ENCODE measurements at places on chromosomes 6 and 20.

DNA sequence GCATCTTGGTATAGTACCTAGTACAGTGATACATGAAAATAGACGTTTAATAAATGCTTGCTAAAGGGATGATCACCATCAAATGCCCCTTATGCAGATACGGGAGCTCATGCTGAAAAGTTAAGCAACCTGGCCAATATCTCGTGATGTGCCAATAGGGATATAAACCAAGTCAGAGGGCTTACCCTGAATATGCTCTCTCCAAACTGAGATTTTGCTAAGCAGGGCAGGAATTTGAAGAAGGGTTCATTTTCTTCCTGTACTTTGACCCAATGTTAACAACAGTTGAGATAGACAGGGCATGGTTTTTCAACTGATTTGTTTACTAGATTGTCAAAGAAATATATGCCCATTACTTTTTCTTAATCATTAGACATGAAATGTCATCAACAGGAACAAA lies 219.3 kb upstream of the PREP start:
- DNase-seq = no peak

DNA sequence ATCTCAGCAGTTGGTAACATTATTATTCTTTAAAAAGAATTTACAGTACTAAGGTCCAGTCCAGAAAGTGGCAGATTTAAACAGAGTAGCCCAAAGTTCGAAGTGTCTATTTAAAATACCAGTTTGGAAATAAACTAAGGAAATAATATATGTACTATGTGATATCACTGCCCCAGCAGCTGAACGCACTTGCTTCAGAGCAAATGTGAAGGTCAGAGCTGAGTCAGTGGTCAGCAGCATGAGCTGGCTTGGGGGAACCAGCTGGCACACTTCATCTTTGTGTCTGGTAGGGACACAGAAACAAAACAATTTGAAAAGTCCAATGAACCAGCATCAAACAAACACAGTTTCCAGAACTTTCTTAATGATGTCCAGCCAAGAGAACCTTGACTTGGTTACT lies 15.4 kb downstream of the TMEM14B start:
- no peak for DNase-seq

DNA sequence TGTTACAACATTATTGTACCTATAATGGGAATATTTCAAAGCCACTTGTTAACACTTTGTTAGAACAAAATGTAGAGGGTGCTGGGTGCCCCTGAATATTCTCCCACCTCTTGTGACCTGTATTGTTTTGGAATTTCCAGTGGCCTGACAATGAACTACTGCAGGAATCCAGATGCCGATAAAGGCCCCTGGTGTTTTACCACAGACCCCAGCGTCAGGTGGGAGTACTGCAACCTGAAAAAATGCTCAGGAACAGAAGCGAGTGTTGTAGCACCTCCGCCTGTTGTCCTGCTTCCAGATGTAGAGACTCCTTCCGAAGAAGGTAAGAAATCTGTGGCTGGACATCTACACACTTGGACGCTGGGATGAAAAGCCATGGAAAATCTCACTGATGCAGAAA lies 28.9 kb downstream of the PLG start:
- no peak for DNase-seq

- DNase-seq = no peak
Measured at GRCh38 chr6:170597278-170597677, 12.8 kb upstream of the PDCD2 start.

DNA sequence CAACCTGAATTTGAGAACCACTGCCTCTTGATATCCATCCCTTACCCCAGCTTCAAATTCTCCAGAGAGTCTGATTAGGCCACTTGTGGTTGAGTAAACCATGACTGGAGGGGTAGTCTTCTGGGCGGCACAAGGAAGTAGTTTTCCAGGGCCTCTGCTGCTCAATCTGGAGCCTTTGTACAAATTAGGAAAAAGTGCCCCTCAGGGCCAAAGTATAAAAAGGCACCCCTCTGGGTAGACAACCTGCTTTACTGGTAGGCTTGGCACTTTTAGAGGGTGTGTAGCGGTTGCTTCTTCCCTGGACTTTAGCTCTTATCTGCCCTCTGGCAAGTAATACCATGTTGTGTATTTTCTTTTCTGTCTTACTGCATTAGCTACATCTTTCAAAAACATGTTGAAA lies 32.9 kb upstream of the RPL7L1 start:
- no peak for DNase-seq

GRCh38 chr6:36713846-36714245 lies 16.2 kb downstream of the RAB44 start:
- no peak for DNase-seq

DNA sequence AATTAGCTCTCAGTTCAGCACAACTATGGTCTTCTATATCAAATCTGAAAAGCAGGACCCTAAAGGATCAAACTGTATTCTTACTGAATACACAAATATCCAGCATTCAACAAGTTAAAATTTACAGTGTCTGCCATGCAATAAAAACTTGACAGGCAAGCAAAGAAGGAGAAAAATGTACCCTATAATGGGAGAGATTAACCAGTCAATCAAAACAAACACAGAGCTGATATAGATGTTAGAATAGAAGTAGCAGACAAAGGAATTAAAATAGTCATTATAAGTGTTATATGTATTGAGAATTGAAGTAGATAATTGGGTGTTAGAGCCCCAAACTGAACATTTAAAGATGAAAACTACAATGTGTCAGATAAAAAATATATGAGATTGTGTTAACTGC lies 914.9 kb downstream of the EPHA7 start:
- no peak for DNase-seq

DNA sequence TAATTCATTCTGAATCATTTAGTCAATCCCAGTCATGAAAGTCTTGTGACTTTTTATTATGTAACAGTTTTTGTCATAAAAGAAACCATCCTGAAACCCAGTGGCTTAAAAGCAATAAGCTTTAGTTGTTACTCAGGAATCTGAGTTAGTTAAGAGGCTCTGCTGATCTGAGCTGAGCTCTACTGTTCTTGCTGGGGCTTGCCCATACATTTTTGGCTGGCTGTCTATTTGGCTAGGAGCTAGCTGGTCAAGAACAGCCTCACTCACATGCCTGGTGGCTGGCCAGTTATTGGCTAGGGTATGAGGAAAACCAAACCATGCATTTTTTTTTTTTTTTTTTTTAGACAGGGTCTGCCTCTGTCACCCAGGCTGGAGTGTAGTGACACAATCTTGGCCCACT lies 10.6 kb downstream of the TCF21 start:
- no peak for DNase-seq

GRCh38 chr6:148112851-148113319 lies 229.8 kb upstream of the SASH1 start:
- no peak for DNase-seq

DNA sequence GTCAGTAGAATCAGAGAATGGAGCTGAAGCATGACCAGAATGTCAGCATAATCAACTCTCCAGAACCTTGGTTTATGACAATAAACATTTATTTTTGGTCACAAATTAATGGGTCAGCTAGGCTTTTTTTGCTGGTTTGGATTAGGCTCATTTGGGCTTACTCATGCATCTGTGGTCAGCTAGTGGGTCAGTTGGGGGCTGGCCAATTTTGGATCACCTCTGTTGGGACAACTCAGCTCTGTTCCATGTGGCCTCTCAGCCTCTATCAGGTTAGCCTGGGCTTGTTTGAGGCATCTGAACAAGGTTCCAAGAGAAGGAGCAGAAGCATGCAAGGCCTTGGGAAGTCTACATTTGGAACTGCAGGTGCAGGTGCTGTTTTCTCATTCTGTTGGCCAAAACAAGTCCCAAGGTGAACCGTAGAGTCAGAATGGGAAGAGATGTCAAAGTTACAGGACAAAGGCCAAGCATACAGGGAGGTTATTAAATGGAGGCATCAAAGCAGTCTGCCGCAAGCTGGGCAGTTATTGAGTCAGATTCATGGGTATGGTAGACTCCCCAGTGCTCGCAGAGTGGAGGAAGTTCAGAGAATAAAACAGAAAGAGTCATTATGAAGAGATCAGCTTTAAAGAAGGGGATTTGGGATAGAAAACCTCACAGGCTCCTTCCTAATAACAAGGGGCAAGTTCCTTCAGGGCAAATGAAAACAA lies 173.0 kb downstream of the PLCB4 start:
- peak; percentile 71 for DNase-seq

DNA sequence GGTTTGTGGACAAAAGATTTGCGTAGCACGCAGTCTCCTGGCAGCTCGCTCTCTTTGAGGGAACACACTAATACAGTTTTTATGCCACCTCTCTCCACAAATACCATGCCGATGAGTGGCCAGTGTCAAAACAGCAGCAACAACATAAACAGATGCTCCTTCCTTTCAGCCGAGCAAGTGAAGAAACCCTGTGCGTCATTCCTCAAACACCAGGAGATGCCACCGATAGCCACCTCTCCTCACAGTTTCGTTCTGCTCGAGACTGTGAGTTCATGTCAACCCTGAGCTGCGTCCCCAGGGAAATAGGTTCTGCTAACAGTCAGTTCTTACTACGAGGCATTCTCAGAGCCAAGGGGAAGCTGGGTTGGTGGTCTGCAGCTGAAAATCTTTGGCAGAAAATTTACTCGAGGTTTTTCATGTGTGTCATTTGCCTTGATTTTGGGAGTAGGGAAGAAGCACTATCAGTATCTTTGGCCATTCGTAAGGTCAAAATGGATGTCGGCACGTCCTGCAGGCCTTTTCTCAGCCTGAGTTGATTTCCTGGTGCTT lies 59.9 kb downstream of the EYA2 start:
- peak; percentile 96 for DNase-seq

- DNase-seq = no peak
Measured at GRCh38 chr20:52747845-52748284, 224.3 kb upstream of the TSHZ2 start.

GRCh38 chr6:37731888-37732287 lies 34.2 kb upstream of the MDGA1 start:
- DNase-seq = no peak

- DNase-seq = no peak
Measured at GRCh38 chr6:144214622-144215401, 64.5 kb downstream of the STX11 start.

- no peak for DNase-seq
Measured at GRCh38 chr20:13325033-13325432, 104.0 kb downstream of the ISM1 start.

DNA sequence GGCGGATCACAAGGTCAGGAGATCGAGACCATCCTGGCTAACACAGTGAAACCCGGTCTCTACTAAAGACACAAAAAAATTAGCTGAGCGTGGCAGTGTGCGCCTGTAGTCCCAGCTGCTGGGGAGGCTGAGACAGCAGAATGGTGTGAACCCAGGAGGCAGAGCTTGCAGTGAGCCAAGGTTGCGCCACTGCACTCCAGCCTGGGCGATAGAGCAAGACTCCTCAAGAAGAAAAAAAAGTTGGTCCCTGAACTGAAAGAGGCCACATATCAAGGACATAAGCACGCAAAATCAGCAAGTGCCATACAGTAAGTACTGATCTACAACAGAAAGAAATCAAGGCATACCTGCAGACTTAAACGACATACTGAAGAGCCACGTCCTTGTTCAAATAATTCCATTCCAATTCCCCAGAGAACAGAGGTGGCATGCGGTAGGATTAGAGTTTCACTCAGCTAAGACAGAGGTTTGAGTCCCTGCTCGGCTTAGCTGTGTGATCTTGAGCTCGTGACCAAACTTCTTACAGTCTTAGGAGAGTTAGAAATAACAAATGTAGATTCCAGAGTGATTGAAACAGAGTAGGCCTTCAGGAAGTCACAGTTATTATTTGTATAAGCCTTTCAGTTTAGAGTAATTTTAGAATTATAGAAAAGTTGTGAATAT lies 29.2 kb downstream of the B4GALT5 start:
- no peak for DNase-seq

- no peak for DNase-seq
Measured at GRCh38 chr6:11919771-11920440, 92.2 kb upstream of the HIVEP1 start.

DNA sequence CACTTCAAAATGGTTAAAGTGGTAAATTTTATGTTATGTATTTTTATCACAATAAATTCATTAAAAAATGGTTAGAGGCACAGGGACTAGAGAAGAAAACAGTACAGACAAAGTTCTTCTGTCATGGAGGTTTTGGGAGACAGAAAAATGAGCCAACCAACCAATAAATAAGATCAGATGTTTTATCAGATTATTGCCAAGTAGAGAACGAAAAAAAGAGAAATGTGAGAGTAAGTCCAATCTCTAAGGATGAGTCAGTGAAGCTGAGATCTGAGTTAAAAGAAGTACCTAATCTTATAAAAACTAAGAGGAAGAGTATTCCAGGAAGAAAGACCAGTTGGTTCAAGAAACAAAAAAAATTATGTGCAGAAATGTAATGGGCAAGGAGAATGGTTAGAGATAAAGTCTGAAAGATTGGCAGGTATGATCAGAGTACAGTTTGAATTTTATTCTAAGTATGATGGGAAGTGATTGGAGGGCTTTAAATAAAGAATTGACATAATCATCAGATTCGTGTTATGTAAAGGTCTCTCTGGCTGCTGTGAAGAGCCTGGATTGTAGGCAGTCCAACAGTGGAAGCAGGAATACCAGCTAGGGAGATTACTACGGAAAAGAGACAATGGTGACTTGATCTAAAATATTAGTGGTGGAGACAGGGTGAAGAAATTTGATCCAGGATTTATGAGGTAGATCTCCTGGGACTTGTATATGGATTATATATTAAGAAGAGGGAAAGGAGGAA lies 79.6 kb downstream of the RCAN2 start:
- DNase-seq = no peak

DNA sequence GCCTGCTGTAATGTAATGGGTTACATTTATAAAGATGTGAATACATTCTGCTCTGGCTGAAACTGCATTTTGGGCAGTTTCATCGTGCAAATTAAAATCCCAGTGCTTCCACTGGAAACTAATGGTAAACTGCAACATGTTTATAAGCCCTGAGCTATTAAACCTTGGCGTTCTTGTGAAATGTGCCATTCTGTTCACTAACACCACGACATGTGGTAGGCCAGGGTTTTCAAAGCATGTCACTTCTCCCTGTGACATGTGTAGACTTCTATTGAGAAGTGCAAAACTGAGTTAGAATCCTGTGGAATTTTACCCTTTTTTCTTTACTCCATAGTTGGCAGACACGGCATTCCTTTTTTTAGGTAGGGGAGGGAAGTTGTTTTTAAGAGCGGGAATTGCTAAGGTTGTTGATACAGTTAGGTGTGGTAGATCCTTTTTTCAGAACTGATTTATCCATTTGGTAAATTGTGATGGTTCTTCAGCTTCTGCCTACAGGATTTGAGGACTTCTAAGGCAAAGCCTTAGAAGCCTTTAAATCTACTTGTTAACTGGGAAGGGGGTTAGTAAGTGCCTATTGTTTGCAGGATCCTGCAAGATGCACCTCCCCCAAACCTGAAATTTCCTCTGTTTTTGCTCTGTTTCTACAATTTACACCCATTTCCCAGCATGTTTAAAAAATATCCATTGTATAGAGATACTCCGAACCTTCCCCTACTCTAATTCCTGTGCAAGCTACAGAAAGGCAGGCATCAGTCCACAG lies 4.2 kb downstream of the SASH1 start:
- DNase-seq = no peak

- DNase-seq = no peak
Measured at GRCh38 chr6:119957195-119957594, 607.6 kb upstream of the MAN1A1 start.

- DNase-seq = no peak
Measured at GRCh38 chr20:23624324-23624691, 13.4 kb downstream of the CST3 start.

Measured in HS-27A (cell line).